ENCODE measurements at places on chromosomes 7 and 10.

DNA sequence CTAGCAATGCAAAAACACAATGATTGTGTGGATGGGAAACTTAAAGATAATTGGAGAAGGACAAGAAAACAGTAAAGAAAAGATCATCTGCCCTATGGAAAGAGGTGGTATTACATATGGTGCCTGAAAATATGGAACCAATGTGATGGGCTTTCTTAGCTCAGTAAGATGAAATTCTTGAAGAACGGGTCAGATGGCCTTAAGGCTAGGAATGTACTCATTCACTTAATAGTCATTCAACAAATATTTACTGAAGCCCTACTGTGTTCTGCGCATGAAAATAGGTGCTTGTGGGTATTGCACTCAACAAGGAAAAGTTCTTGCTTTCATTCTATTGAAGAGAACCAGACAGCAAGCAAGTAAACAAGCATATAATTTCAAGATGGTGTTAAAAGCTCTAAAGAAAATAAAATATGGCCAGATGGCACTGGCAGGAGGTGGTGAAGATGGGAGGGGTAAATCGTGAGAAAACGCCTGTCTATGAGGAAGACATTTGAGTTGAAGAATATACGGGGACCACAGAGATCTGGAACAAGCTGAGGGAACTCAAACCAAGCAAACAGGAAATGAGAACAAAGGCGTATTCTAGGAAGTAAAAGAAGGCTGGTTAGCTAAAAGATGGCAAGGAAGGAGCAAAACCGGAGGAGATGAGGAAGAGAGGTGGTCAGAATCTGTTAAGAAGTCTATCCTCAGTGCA, 179.7 kb downstream of the ANK3 start:
- DNase-seq: no peak

DNA sequence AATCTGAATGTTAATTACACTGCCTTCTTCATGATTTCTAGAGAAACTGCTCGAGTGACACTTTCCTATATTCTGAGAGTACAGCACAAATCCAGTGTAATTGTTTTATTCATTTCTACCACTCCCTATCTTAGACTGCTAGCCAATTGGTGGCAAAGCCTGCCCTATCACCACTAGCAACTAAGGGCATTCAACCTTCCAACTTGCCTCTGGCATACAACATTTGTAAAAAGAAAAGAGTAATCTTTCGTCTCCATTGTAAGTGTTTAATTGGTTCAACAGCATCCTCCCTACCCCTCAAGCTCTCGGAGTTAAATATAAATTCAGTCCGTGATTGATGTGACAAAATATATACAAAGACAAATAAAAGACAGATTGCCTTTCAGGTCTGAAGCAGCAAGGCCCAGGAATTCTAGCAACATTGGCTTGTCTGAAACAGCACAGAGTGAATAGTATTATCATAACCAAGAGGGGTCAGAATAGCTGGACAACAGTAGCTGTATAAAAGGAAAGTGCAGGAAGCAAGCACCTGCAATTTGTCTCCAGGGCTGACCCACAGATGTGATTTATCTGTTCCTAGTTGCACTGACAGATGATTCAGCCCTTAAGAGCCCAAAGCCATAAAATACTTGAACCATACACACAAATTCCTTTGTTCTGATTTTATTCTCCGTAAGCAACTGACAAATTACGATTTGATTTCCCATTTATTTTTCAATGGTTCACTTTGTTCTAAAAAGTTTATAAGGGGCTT, 47.6 kb upstream of the ANKRD1 start:
- no peak for DNase-seq

GRCh38 chr7:117157241-117158209, 165.3 kb downstream of the WNT2 start:
- no peak for DNase-seq

DNA sequence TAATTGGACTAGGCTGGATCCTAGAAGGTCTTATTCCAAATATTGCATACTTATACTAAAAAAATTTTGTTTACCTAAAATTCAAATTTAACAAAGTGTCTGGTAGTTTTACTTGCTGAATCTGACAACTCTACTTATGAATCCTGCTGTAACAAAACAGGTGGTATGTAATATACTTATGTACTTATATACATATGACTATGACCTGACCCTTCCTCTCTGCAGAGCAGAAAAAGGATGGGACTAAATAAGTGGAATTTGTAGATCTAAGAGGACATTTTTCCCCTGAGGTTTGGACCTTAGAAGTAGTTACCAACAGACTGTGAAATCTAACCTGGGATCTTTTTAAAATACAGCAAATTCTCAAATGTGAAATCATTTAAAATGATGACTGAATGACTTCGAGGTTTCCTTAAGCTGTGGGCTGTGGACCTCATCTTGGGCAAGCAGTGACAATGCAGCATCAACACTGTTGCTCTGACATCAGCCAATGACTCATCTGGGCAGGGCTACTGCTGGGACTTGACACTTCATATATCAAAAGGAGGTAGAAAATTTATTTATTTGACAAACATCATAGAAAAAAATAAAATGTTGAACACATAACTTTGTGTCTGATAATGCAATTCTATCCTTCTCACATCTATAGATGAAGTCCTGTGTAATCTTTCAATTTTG, 73.6 kb downstream of the RELN start:
- no peak for DNase-seq

DNA sequence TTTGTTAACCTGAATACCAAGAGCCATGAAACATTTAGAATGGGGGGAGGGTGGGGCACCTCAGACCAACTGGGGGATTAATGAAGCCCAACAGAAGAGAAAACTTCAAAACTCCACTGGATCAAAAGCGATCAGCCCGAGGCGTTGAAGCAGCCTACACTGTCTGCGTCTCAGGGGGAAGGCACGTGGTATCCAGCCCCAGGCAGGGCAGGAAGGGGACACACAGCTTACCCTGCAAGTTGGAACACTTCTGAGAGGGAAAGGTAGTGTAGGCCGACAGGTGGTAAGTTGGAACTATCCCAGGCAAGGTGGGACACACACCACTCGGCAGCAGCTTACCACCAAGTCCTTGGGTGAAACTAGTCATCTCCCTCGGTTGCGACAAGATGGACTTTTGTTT, 102.9 kb downstream of the TAX1BP1 start:
- no peak for DNase-seq

DNA sequence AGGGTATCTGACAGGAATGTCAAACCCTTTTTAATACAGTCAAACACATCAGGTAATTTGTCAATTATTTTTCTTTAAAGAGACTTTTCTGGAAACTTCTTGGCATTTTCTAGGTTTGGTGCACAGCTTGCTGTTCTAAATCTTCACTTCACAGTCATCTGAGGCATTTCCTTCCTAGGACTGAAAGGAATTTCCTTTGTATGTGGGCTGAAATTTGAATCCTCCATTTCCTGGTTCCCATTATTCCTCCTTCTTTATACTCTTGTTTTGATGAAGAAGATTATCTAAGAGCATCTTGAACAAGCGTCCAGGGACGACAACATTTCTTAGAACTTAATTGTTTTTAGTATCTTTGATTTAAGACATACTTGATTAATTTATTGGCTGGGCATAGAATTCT, 24.9 kb downstream of the CALD1 start:
- no peak for DNase-seq

GRCh38 chr7:91835091-91835825, 45.2 kb downstream of the MTERF1 start:
- DNase-seq: no peak

DNA sequence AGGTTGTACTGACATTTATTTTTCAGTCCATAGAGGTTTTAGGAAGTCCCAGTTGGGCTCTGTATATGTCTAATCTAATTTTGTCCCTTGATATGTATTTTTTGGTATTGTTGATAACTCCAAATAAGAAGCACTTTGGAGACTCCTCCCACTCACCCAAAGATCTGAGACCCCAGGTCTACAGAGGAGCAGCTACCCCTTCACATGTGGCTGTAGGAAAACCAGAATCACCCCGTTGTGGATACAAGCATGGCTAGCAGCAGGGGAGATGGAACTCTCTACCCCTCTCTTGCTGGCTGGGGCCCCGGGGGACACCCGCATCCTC, 9.4 kb downstream of the HHEX start:
- DNase-seq: no peak
